ENCODE measurements at places on chromosomes 2 and 18. TPM values are rescaled to one million over a fixed set of nuclear protein-coding genes. Genes with fewer than 3 reads are reported as not detected.

POLE4 gene
- total RNA-seq, result 162 TPM

POTEC gene
- total RNA-seq, result not detected

SLC9A4 gene
- total RNA-seq, result not detected

GCG gene
- not detected for total RNA-seq

SCN7A gene
- total RNA-seq, result not detected

CERKL gene
- 0.24 TPM for total RNA-seq

All from A549 treated with ZK216348 at 1 μM for 4 hours (cell line).